ENCODE measurements at places on chromosomes 7 and 10. TPM values are rescaled to one million over a fixed set of nuclear protein-coding genes. Genes with fewer than 3 reads are reported as not detected.

Gene DGKI
- total RNA-seq = 0.70 TPM

Gene TLX1
- total RNA-seq = 2.2 TPM

Gene PKD2L1
- total RNA-seq = not detected

Gene SPDYE5
- not detected for total RNA-seq

Gene FAM180A
- not detected for total RNA-seq

Gene WBP1L
- 53.0 TPM for total RNA-seq

Measured in airway epithelial cell (primary cell).